ENCODE measurements at places on chromosomes 11 and 22.

DNA sequence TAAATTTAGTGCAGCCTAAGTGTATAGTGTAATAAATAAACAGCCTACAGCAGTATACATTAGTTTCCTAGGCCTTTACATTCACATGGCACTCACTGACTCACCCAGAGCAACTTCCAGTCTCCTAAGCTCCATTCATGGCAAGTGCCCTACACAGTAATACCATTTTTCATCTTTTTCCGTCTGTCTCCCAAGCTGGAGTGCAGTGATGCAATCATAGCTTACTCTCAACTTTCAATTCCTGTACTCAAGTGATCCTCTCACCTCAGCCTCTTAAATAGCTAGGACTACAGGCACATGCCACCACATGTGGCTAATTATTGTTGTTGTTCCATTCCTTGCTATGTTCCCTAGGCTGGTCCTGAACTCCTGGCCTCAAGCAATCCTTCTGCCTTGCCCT, 54.4 kb downstream of the FCHSD2 start:
- no peak for DNase-seq

GRCh38 chr11:107457205-107457557, 444 bp downstream of the CWF19L2 start:
- DNase-seq = no peak

DNA sequence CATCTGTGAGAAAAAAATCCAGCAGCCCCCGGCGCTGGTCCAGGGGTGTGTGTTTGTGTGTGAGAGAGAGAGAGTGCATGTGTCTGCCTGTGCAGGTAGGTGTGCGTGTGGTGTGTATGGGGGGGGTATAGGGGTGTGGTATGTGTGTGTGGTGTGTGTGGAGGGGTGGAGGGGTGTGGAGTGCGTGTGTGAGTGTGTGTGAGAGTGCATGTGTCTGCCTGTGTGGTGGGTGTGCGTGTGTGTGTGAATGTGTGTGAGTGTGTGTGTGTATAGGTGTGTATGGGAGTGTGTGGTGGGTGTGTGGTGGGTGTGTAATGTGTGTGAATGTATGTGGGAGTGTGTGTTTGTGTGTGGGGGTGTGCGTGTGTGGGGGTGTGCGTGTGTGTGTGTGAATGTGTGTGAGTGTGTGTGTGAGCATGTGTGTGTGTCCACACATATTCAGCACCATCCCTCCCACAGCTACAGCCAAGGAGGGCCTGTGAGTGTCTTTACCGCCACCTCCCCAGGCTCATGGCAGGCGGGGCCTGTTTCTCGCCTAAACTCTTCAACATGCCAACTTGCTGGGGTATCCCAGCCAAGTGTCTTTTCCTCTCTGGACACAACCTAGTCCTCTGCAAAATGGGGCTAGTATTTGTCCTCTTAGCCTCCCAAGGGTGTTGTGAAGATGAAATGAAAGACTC, 11.9 kb downstream of the LMO1 start:
- no peak for DNase-seq

- DNase-seq = no peak
Observed at GRCh38 chr11:29962243-29962642, 54.6 kb downstream of the KCNA4 start.

GRCh38 chr22:48560389-48560751, 1267.3 kb downstream of the BRD1 start:
- no peak for DNase-seq

DNA sequence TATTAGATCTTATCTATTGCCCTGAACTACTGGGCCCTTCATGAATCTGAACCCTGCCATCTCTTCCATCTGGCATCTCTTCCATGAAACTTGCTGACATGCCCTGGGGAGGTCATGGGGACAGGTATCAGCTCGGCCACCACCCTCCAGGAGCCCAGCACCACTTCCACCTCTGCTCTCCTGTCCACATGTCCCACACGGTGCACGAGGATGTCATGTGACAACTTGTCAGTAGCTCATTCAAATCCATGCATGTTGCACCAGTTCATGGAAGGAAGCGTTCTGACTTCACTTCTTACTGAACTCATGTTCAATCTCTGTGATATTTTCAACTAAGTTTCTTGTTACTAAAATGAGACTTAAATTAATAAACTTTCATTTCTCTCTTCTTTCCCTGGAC, 16.6 kb downstream of the YPEL1 start:
- DNase-seq = no peak

- no peak for DNase-seq
Observed at GRCh38 chr11:97309291-97309690, 919.5 kb downstream of the JRKL start.

DNA sequence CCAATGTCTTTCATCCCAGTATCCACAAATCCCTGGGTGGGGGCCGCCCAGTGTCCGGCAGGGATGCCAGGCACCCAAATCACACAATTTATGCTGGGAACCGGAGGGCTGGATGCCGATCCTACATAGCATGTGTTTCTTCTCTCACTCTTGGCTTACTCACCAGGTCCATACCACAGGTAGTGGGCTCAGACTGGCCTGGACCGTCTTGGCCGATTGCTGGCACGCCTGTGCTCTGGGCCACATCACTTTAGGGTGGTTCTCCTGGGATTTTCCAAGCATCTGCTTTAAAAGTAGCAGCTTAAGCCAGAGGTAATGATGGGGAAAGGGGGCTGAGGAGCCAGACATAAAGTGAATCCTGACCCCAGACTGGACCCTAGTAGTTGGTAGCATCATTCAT, 22.6 kb upstream of the ALDH3B2 start:
- no peak for DNase-seq

DNA sequence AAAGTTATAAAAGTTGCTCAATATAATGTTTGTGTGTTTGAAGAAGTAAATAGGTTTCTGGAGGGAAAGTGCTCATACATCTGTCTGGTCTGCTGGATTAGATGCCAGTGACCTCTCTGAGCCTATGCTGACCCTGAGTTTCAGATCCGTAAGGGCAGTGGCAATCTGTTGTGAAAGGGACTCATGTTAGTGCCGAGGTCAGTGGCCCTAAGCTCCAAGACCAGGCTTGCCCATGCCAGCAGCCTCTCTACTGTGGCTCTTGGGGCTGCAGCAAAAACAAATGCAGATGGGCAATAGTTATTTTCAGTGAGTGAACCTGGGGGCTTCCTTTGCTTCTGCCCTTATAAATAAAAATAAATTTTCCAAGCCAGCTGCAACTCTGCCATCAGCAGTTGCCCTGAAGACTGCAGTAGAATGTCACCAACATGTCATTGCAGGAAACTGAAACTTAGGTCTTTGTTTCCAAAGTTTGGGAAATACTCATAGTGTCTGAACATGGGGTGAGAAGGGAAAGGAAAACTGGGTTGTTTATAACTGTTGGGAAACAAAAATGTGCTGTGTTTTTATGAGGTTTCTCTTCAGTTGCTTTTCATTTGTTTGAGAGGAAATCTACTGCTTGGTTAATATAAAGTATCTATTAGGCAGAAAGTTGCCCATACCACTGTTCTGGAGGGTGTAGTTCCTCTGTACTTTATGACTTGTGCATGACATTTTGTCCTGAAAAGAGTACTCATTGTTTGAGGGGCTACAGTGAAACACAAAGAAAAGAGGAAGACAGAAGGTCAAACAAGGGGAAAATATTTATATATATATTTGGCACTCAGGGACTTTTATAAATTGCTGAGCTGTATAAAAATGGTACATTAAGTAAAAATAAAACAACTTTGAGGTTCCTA, 9.5 kb upstream of the MS4A4E start:
- no peak for DNase-seq

- no peak for DNase-seq
Observed at GRCh38 chr22:29032014-29032475, 29.6 kb downstream of the C22orf31 start.

GRCh38 chr11:109869536-109869935, 223.7 kb upstream of the ZC3H12C start:
- DNase-seq = no peak

DNA sequence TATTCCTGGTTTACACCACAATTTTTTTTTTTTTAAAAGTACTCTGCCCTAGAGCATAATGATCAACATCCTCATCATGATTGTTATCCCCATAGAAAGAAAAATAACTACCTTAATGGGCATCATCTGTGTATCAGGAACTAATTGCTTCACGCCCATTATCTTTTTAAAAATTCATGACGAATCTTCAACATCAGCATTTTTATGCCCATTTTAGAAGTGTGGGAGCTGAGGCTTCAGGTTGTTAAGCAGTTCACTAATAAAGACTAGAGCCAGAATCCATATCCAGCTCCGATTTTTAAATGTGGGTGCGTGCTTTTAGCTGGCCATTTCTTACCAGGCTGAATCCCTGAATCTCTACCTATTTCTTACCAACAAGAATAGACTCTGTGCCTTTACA, 92.9 kb upstream of the KCNA4 start:
- DNase-seq = no peak

GRCh38 chr22:48488611-48489511, 1338.8 kb downstream of the BRD1 start:
- DNase-seq = no peak

- no peak for DNase-seq
Observed at GRCh38 chr22:19870153-19871022, 15.7 kb upstream of the GNB1L start.

GRCh38 chr22:17792299-17792698, 18.0 kb upstream of the BID start:
- no peak for DNase-seq

- no peak for DNase-seq
Observed at GRCh38 chr11:96538104-96538503, 148.3 kb downstream of the JRKL start.

DNA sequence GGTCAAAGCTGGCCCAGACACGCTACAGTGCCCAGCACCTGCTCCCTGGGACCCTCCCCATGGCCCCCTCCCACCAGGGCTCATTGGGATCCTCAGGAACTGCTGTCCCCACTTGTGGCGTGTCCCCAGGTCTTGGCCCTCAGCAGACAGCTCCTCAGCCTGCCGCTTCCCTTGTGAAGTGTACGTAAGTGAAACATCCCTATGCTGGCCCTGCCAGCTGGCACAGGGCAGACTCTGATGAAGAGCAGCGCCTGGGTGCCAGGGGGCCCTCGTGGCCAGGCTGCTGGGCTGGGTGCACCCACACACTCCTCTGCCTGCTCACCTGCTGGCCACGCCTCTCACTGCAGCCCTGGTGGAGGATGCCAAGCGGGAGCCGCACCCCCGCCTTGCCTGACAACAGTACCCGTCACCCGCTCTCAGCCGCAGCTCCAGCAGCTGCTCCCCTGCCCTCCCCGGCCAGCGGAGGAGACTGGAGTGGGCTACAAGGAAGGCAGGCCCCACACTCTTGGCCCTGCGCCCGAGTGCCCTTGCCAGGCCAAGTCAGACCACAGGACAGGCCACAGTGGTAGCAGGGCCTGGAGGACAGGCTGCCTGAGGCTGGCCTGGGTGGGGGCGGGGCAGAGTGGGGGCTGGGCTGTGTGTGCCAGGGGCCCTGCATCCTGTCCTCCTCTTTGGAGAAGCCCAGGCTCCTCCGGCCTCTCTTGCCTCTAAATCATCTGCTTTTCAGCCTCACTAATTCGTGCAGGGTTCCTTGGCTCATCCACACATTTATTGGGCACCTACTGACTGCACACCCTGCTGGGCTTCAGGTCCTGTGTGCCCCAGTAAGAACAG, 39.5 kb downstream of the IGF2 start:
- DNase-seq = no peak

DNA sequence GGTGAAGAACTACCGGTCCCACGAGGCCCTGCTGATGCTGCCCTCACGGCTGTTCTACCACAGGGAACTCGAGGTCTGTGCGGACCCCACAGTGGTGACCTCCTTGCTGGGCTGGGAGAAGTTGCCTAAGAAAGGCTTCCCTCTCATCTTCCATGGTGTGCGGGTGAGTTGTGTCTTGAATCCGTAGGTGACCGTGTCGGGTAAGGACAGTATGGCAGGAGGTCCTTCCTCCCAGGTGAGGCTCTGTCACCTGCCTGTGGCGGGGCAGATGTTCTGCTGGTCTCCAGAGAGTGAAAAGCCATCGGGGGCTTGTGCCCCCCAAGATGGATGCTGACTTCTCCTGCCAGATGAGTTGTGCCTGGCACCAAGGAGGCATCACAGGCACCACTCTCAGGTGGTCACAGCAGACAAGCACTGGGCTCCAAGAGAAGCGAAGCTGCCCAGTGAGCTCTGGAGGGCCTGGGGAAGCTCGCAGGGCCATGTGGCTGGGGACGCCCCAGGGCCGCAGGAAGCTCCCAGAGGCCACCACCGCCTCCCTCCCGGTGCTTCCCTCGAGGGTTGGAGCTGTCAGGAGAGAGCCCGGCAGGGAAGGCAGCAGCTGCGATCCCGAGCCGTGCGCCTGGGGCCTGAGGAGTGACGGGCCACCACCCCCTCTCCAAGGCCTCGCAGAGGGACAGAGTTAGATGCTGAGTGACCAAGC, 17.3 kb upstream of the PANX2 start:
- no peak for DNase-seq

DNA sequence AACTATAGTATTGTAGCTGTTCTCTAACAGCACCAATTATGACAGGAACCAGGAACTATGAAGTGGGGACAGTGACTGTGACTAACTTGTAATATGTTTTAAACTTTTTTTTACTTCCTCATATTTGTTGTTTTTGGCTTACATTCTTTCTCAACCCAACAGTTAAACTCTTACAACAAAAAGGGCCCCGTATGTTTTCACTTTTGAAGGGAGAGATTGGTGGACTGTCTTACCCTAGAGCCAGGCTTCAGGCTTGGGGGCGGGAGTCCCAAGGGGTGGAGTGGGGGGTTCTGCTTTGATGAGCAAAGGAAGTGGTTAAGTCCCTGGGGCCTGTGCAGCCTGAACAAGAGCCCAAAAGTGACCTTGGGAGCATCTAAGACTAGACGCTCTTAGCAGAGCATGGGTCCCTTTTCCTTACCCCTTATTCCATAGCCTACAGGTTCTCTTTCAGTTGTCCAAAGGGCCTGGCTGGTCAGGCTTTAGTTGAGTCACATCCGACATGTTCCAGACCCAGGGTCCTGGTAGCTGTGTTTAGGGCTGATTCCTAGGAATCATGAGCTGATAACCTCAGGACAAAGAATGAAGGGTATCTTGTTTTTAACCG, 38.8 kb downstream of the STIM1 start:
- no peak for DNase-seq

- DNase-seq = no peak
Observed at GRCh38 chr11:80831374-80831773, 1390.5 kb upstream of the TENM4 start.

DNA sequence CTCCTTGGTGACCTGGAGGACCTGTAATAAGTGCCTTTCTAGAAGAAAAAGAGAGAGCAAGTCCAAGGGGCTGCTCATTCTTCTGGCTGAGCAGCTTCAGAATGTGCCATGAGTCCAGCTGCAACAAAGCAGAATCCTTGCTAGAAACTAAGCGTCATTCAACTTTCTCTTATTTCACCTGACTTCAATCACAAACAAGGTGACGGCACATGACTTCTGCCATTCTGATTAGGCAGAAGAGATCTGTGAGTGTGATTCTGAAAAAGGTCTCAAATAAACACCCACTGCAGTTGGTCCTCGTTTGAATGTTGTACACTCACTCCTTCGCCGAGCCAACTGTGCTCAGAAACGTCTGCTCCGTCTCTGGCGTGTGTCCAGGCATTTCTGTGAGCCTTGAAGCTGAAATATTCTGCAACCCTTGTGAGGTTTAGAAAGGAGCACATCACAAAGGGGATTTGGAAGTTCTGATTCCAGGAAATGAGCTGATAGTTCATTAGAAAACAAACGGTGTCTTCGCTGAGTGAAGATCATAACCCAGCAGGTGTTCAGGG, 623.8 kb upstream of the KIRREL3 start:
- DNase-seq = no peak
